ENCODE measurements at places on chromosomes 16 and 17.

- no peak for DNase-seq
These were observed 32.6 kb downstream of the NUBP1 start for GRCh38 chr16:10776280-10776679.

DNA sequence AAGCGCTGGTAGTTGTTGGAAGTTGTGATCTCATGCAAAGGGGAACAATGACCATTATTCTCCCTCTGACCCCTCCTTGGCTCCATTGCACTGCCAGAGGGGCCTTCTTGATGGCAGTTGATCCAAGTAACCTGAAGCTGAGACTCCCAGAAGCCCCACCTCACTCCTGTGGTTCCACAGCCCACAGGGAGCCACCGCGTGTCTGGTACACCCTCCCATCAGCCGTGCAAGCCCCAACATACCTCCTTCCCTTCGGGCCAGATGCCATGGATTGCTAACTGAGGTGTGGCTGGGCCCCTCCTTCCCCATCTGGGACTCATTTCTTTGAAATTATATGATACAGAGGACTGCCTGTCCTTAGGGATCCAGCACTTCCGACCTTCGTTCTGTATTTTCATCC, 17.8 kb downstream of the SAP30BP start:
- no peak for DNase-seq

- DNase-seq, result no peak
These were observed 3.4 kb downstream of the TMED6 start for GRCh38 chr16:69348222-69348621.

DNA sequence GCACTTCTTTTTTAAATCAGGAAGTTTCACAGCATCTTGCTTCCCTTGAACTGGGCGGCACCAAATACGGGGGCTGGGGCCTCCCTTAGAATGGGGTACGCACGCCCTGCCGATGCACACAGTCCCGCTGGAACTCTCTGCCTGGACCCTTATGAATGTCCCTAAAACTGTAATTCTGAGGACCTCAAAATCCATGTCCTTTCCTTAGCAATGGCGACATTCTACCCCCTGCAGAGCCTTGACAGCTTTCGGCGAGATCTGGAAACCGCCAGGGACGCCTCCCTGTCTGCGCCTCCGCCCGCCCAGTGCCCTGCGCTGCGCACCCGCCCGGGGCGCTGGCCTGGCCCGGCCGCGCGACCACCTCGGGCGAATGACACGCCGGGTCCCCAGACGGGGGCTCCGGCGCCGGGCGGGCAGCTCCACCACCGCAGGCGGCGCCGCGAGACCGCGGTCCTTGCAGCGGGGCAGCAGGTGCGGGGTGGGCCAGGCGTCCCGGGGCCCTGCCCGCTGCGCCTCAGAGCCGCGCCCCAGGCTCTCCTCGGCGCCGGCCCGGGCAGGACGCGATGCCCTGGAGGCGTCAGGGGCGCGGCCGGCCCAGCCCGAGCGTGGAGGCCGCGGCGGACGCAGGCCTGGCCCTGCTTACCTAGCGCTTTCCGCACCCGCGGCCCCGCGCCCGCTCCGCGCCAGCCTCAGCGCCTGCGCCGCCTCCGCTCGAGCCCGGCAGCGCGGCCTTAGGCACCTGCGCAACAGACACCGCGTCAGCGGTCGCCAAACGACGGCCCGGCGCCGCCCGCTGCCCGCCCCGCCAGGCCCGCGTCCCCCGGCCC, 548 bp downstream of the HAGH start:
- no peak for DNase-seq

Data from NCI-H2029 treated with DMSO at 0.1 percent for 48 hours (cell line).